ENCODE measurements at places on chromosomes 11 and 22. TPM values are rescaled to one million over a fixed set of nuclear protein-coding genes. Genes with fewer than 3 reads are reported as not detected.

DNA sequence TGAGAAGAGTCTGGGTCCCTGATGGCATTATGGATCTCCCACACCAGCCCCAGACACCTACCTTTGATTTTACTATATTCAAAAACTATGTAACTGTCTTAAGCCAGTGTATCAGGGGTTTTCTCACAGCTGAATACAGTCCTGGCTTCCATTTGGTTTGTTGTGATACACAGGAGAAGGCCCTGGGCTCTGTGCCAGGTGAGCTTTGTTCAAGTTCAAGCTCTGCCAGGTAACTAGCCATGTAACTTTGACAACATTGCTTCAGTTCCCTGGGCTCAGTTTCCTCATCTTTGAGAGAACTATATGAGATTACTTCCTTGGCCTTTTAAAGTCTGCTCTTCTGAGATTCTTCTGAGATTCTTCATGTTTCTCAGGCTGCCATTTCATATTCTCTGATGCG, 327.5 kb upstream of the TENM4 start:
- DNase-seq, result no peak

The SYVN1 gene
- polyA plus RNA-seq, result 48.6 TPM

The ZNF280B gene
- polyA plus RNA-seq, result 4.6 TPM

DNA sequence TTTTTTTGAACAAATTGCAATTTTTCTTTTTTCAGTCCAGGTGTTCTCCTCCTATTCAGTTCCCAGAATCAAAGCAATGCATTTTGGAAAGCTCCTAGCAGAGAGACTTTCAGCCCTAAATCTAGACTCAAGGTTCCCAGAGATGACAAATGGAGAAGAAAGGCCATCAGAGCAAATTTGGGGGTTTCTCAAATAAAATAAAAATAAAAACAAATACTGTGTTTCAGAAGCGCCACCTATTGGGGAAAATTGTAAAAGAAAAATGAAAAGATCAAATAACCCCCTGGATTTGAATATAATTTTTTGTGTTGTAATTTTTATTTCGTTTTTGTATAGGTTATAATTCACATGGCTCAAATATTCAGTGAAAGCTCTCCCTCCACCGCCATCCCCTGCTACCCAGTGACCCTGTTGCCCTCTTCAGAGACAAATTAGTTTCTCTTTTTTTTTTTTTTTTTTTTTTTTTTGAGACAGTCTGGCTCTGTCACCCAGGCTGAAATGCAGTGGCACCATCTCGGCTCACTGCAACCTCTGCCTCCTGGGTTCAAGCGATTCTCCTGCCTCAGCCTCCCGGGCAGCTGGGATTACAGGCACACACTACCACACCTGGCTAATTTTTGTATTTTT, 6.2 kb upstream of the UBE4A start:
- peak; percentile 8 for DNase-seq

- no peak for DNase-seq
Observed at GRCh38 chr11:117374316-117375055, 46.8 kb downstream of the CEP164 start.

GRCh38 chr22:20524004-20524481, 16.6 kb downstream of the MED15 start:
- no peak for DNase-seq

DNA sequence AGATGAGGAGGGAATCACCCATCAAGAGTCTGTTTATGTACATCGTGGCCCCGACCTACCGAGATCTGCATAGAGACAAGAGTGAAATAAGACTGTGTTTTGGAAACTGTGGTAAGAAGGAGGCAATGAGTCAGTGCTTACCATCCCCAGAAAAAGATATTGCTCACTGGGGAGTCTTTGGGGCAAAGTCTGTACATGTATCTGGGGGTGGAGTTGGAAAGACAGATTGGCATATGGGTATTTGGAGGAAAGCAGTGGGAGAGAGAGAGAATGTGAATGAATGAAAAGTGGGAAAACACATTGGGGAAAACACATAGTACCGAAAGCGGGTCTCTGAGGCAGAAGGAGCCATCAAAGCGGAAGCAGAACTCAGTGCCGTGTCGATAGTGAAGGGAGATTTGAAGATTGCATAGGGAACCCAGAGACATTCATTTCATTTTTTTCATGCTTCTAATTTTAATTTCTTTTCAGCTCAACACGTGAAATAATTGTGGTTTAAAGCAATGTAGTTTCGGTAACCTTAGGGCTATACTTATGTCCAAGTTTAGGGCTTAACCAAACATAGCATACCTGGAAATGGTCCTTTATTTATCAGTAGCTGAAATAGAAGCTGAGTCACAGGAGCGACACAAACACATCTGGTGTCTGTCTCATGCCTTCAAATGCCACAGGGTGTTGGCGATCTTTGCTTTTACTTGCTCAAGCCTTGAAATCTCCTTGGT, 98.6 kb upstream of the CD44 start:
- no peak for DNase-seq

The ARHGAP20 gene
- polyA plus RNA-seq, result 4.9 TPM

DNA sequence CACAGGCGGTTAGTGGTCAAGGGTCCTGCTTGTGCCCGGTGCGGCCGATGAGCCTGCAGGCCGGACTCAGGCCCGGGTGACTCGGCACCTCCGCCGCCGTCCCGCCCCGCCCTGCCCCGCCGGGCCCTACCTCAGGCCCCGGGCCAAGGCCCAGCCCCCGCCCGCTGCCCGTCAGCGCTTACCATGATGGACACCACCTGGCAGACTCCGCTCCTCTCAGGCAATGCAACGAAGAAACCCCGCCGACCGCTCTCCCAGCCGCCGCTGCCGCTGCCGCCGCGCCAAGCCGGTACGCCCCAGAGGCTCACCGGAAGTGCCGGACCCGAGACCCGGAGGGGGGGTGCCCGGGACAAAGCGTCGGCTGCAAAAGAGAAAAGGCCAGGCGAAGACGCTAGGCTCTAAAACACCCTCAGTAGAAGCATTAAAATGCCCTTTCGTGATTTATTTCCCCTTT, at the start of gene UFD1:
UFD1 (minus strand) TSS at position 293 of the 454 bp plus-strand sequence; CDS start at position 185, 108 bp downstream.
- DNase-seq, result peak; percentile 85

The GRIA4 gene
- polyA plus RNA-seq, result 0.88 TPM

- DNase-seq, result peak; percentile 65
Observed at GRCh38 chr11:128424851-128425285, 162.5 kb downstream of the ETS1 start.

All from renal pelvis (tissue), 12 donors.